ENCODE measurements at places on chromosomes 7 and 10. TPM values are rescaled to one million over a fixed set of nuclear protein-coding genes. Genes with fewer than 3 reads are reported as not detected.

GRCh38 chr10:61895898-61896600 lies 5.5 kb upstream of the ARID5B start:
- no peak for DNase-seq
- H3K4me1 ChIP-seq = peaks cover 42% of the 10 kb centered on the region
- H3K4me3 ChIP-seq = no peak overlapping the region
- no peak overlapping the region for H3K27ac ChIP-seq
- H3K36me3 ChIP-seq = no peaks in the 10 kb centered on the region
- H3K27me3 ChIP-seq = no peaks in the 10 kb centered on the region

- H3K27ac ChIP-seq = no peak overlapping the region
- peaks cover 3% of the 10 kb centered on the region for H3K4me1 ChIP-seq
- no peaks in the 10 kb centered on the region for H3K36me3 ChIP-seq
- H3K4me3 ChIP-seq = no peak overlapping the region
- H3K27me3 ChIP-seq = peaks cover 7% of the 10 kb centered on the region
- DNase-seq = no peak
Measured at GRCh38 chr10:95208702-95209391, 14.8 kb downstream of the ACSM6 start.

- no peak overlapping the region for H3K27ac ChIP-seq
- peaks cover 18% of the 10 kb centered on the region for H3K4me1 ChIP-seq
- H3K27me3 ChIP-seq = no peaks in the 10 kb centered on the region
- peaks cover 5% of the 10 kb centered on the region for H3K36me3 ChIP-seq
- DNase-seq = no peak
Measured at GRCh38 chr7:110929480-110930249, 161.3 kb upstream of the LRRN3 start.

DNA sequence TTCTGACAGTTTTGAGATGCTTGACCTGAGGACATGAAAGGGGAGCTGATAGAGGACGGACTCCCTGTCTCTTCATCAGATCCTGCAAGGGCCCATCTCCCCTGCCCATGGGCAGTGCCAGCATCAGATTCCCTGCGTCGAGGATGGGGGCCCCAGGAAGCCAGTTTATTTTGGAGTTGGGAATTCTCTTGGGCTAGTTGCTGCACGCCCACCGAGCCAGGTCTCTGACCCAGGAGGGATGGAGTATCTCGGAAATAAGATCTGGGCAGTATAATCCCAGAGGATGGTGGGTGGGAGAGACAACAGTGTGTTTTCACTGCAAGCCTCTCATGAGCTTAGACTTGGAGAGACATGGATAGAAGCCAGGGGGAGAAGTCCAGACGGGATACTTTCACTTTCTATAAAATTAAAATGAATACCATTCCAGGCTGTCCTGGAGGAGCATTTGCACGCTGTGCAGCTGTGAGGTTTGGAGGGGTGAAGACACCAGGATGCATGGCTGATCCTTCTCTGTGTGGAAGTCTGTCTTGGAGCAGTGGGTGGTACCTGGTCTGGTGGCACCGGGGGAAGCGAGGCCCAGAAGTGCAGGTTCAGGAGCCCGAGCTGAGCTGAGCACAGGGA lies 25.8 kb downstream of the DOCK1 start:
- H3K27ac ChIP-seq = no peak overlapping the region
- H3K4me1 ChIP-seq = no peaks in the 10 kb centered on the region
- DNase-seq = no peak
- H3K4me3 ChIP-seq = no peak overlapping the region
- no peaks in the 10 kb centered on the region for H3K36me3 ChIP-seq

DNA sequence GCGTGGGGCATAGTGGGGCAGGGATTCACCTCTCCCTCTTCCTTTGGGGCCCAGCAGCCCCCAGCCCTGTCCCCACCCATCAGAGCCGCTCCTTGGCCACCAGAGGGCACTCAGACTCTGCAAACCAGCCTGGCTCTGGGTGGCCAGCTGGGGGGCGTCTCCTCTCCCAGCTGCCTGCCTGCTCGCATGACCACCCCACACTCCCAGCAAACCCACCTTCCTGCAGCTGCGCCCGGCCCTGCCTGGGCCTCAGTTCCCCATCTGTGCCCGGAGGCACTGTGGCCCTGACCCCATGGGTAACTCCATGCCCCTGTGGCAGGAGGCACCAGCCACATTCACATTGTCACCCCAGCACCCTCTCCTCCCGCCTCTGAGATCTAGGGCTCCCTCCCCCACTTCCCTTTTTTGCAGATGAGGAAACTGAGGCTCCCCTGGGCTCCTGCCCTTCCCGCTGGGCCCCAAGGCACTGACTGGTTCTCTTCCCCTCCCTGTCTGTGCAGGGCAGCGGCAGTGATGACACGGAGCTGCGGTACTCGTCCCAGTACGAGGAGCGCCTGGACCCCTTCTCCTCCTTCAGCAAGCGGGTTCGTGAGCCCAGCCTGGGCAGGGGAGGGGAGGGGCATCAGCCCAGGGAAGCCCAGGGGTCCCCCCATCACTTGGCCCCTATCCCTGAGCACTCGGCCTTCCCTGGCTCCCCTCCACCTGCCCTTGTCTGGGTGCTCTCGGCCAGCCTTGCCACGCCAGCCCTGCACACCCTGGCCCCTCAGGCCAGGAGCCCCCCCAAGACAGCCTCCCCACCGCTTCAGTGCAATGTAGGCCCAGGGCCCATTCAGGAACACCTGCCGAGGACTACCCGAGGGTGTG lies 6.9 kb upstream of the SH2B2 start:
- H3K27ac ChIP-seq = no peak overlapping the region
- DNase-seq = peak; percentile 35
- no peaks in the 10 kb centered on the region for H3K4me1 ChIP-seq
- H3K4me3 ChIP-seq = no peak overlapping the region
- peaks cover 6% of the 10 kb centered on the region for H3K27me3 ChIP-seq
- no peaks in the 10 kb centered on the region for H3K36me3 ChIP-seq

GRCh38 chr7:149552799-149553198 lies 55.2 kb upstream of the ZNF746 start:
- no peak overlapping the region for H3K4me3 ChIP-seq
- H3K36me3 ChIP-seq = peaks cover 84% of the 10 kb centered on the region
- DNase-seq = no peak
- no peak overlapping the region for H3K27ac ChIP-seq
- no peaks in the 10 kb centered on the region for H3K27me3 ChIP-seq

- H3K36me3 ChIP-seq = no peaks in the 10 kb centered on the region
- H3K4me1 ChIP-seq = peaks cover 2% of the 10 kb centered on the region
- no peak for DNase-seq
Measured at GRCh38 chr7:47249361-47249760, 332.6 kb downstream of the TNS3 start.

DNA sequence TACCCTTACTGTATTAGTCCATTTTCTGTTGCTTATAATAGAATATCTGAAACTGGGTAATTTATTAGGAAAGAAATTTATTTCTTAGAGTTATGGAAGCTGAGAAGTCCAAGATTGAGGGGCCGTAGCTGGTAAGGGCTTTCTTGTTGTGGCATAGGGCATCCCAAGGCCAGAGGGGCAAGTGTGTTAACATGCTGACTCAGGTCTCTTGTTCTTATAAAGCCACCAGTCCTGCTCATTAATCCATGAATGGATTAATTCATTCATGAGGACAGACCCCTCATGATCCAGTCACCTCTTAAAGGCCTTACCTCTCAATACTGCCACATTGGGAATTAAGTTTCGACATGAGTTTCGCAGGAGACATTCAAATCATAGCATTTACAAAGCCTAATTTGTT lies 2.4 kb downstream of the ARMC10 start:
- H3K4me1 ChIP-seq = peaks cover 26% of the 10 kb centered on the region
- H3K36me3 ChIP-seq = peaks cover 27% of the 10 kb centered on the region
- no peak overlapping the region for H3K27ac ChIP-seq
- DNase-seq = no peak
- no peak overlapping the region for H3K4me3 ChIP-seq

GRCh38 chr7:142581341-142581740 lies 167.9 kb upstream of the PRSS1 start:
- no peaks in the 10 kb centered on the region for H3K36me3 ChIP-seq
- H3K27ac ChIP-seq = peak overlapping the region; percentile 61
- no peaks in the 10 kb centered on the region for H3K27me3 ChIP-seq
- peak overlapping the region; percentile 10 for H3K4me3 ChIP-seq
- DNase-seq = peak; percentile 17

GRCh38 chr10:34397324-34397723 lies 417.8 kb downstream of the PARD3 start:
- H3K27me3 ChIP-seq = no peaks in the 10 kb centered on the region
- H3K4me3 ChIP-seq = no peak overlapping the region
- H3K27ac ChIP-seq = no peak overlapping the region
- no peak for DNase-seq
- H3K4me1 ChIP-seq = no peaks in the 10 kb centered on the region

GRCh38 chr7:39304668-39305405 lies 261.4 kb upstream of the YAE1 start:
- no peaks in the 10 kb centered on the region for H3K27me3 ChIP-seq
- no peak for DNase-seq
- H3K4me3 ChIP-seq = no peak overlapping the region
- no peak overlapping the region for H3K27ac ChIP-seq

DNA sequence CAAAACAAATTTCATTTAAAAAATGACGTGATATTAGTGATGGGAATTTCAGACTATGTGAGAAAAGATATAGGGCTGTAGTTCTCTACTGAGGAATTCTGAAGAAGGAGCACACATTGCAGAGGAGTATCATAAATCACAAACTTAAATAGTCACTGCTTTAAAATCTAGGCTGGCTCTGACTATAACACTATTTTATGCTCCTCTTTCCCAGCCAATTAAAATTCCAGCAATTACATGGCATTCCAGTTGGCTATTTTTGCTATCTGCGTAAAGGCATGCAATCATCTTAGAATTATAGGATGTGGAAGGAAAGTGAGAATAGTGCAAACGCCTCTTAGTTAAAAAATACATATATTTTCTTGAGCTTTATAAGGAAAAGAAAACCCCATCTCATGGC lies 123.1 kb downstream of the GNAI1 start:
- no peak overlapping the region for H3K4me3 ChIP-seq
- H3K4me1 ChIP-seq = no peaks in the 10 kb centered on the region
- DNase-seq = no peak
- no peak overlapping the region for H3K27ac ChIP-seq
- H3K36me3 ChIP-seq = no peaks in the 10 kb centered on the region
- peaks cover 11% of the 10 kb centered on the region for H3K27me3 ChIP-seq

DNA sequence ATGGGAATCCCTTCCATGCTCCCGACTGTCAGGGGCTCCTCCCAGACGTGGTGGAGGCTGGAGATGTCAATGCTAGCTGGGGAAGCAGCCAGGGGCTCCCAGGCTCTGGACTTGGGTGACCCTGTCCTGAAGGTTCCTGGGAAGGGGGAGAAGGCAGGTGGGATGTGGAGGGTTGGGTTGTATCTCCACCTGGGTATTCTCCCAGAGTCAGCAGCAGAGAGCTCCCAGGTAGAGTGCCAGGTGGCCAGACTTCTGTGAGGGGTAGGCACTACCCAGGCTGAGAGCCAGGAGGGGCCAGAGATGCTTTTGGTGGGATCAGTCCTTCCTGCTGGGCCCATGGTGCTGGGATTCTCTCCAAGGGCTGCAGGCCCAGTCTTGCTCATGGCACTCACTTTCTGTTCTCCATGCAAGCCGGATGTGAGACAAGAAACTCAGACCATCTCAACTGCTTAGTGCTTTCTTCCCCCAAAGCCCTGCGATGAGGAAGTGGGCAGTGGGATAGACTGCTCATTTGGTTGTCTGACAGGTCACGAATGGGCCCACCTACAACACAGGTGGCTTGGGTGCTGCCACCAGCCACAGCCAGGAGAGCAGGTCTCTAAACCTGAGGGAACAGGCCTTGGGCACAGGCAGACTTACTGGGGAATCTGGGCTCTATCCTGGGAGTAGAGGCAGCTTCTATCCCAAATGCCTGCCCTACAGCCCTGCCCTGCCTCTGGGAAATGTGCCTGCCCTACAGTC lies 52.5 kb upstream of the CAMK2B start:
- no peak overlapping the region for H3K4me3 ChIP-seq
- H3K27me3 ChIP-seq = no peaks in the 10 kb centered on the region
- no peak overlapping the region for H3K27ac ChIP-seq
- peaks cover 2% of the 10 kb centered on the region for H3K36me3 ChIP-seq
- no peak for DNase-seq
- H3K4me1 ChIP-seq = no peaks in the 10 kb centered on the region

DNA sequence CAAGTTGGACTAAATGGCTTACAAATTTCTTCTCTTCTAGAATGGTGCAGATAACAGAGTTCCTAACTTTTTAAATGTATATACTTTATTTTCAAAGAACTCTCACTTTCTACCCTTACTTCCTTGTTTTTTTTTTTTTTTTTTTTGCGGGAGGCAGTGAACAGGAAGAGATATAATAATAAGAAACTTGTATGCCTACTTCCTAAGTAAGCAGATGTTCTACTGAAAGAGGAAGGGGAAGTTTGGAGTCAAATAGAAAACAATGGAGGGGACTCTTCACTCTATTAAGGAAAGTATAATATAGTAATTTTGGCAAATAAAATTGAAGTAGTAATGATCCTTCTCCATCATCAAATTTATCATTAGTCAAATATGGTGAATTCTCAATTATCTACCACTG lies 754.0 kb downstream of the KCNMA1 start:
- no peak overlapping the region for H3K27ac ChIP-seq
- H3K4me1 ChIP-seq = no peaks in the 10 kb centered on the region
- no peak overlapping the region for H3K4me3 ChIP-seq

GRCh38 chr7:83546586-83546985 lies 102.4 kb downstream of the SEMA3E start:
- H3K27me3 ChIP-seq = no peaks in the 10 kb centered on the region
- DNase-seq = no peak
- H3K36me3 ChIP-seq = no peaks in the 10 kb centered on the region
- H3K4me3 ChIP-seq = no peak overlapping the region
- H3K4me1 ChIP-seq = no peaks in the 10 kb centered on the region
- no peak overlapping the region for H3K27ac ChIP-seq

DNA sequence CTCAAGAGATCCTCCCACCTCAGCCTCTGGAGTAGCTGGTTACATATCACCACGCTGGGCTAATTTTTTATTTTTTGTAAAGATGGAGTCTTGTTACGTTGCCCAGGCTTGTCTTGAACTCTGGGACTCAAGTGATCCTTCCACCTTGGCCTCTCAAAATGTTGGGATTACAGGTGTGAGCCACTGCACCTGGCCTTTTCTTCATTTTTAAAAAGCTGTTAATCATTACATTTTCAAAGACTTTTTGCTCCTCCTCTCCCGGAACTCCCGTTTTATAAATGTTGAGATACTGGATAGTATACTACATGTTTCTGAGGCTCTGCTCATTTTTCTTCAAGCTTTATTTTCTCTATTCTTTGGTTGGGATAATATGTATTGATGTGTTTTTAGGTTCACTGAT lies 16.4 kb downstream of the AOAH start:
- H3K4me3 ChIP-seq = peak overlapping the region; percentile 57
- H3K27me3 ChIP-seq = no peaks in the 10 kb centered on the region
- peak overlapping the region; percentile 97 for H3K27ac ChIP-seq
- DNase-seq = no peak
- H3K36me3 ChIP-seq = peaks cover 95% of the 10 kb centered on the region
- H3K4me1 ChIP-seq = peaks cover 90% of the 10 kb centered on the region

GRCh38 chr10:129745186-129745750 lies 218.8 kb downstream of the EBF3 start:
- H3K27me3 ChIP-seq = no peaks in the 10 kb centered on the region
- no peak overlapping the region for H3K27ac ChIP-seq
- no peak for DNase-seq
- no peak overlapping the region for H3K4me3 ChIP-seq
- no peaks in the 10 kb centered on the region for H3K36me3 ChIP-seq

- no peak overlapping the region for H3K4me3 ChIP-seq
- no peak overlapping the region for H3K27ac ChIP-seq
Measured at GRCh38 chr10:104903433-104903832, 262.3 kb downstream of the SORCS3 start.

Gene UTF1
- total RNA-seq = 0.28 TPM

Gene FEZF1
- total RNA-seq = not detected

Gene ACTL6B
- total RNA-seq = not detected

Gene PPP1R17
- total RNA-seq = not detected

Gene LRRC72
- not detected for total RNA-seq

Gene NFE2L3
- total RNA-seq = 44.6 TPM

Gene MNX1
- total RNA-seq = not detected

Gene HACD1
- 6.6 TPM for total RNA-seq

Gene TCAF2
- total RNA-seq = 38.6 TPM

Measured in activated T-helper 2 cell treated with anti-CD3 and anti-CD28 coated beads, Interferon-gamma antibody, Interleukin-2, Interleukin-4, amounts not matched to agents 10 μg/mL and 5 μg/mL and 100 μg/mL, durations not matched to agents 14 hours and 24 hours and 36 hours (primary cell).